ENCODE measurements at places on chromosomes 5 and 9.

DNA sequence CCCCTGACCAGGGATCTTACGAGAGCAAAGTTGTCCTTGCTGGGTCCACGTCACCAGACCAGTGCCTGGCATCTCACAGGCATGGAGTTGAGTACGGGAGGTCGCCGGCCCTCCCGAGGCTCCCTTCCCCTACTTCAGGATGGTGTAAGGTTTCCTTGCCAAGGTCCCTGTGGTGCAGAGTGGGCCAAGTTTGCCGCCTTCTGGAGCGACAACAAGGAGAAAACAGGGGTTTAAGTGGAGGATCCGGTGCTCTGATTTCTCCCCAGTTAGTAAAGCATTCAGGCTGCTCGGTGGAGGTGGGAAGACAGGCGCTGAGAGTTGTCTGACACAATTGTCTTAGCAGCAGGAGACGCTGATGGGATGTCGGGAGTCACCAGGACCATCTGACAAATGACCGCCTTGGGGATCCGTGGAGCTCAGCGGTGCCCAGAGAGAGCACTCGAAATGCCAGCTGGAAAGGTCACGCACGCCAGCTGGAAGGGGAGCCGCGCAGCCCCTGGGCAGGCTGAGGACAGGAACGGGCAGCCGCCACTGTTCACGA lies 37.3 kb downstream of the ADAMTS2 start:
- DNase-seq = no peak

DNA sequence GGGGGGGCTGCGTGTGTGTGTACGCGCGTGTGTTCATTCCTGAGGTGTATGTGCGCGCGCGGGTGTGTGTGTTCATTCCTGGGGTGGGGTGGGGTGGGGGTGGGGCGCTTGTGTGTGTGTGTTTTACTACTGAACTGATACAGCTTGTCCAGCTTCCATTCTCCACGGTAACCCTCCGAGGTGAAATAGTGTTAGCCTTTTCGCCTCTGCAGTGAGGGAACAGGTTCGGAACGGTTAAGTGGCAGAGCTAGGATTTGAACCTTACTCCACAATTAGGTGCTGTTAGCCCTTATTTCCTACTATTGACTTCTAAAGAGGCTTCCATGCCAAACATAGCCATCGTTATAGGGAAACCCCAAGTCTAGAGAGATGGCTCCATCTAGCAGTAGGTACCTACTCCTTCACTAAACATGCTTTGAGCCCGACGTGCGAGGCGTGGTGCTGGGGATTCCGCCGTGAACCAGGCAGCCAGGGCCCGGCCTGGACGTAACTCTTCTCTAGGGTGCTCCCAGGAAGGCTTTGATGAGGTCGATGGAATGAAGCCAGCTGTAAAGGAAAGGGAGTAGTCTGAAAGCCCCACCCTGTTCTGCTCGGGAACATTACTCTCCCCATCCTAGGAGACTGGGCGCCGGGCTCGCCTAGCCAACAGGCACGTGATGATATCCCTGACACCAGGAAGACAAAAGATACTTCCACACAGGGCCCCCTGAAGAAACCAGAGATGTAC lies 782 bp upstream of the SKP1 start:
- DNase-seq = peak; percentile 18

- no peak for DNase-seq
Measured at GRCh38 chr9:113634596-113635515, 171.3 kb downstream of the RGS3 start.

GRCh38 chr9:37293664-37294524 lies 128.6 kb upstream of the GRHPR start:
- DNase-seq = peak; percentile 74

DNA sequence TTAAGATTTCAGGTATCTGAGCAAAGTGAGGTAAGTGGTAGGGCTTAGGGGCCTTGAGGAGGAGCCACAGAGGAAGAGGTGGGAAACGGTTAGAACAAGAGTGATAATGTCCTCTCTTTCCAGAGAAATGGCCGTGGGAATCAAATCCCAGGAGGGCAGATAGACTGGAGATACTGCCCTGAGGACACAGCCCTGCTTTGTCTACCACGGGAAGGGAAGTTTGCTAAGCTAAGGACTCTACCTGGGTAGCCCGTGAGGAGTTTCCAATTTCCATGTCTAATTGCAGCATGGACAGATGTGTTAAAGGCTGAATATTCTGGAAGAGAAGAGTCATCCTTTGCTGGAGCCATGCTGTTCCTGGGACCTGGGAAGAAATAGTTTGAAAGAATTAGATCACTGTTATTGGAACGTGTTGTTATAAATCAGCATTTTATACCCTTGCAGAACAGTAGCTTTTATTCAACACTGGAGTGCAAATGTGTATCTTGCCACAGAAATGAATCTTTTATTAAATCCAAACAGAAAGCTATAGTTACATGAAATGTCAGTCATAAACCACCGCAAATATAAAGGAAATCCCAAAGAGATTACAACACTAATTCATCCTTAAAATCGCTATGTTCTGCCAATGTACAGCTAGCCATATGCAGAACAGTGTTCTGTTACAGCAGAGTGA lies 133.2 kb upstream of the LHFPL2 start:
- no peak for DNase-seq

DNA sequence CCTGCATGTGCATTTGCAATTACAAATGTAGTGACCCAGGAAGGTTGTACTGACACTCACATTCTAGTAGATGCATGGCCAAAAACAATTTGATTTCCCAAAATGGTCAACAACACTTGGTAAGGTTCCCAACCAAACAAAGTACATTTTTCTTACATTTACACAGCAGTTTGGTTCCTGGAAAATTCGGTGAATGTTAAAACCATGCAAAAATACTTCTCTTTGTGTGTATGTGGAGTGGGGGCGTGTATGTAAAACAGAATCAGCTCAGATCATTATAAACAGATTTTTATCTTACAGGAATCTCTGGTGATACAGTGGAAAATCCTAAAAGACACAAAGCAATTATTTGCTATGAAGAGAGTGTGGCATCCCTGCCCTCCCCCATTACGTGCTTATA lies 25.1 kb upstream of the MELK start:
- no peak for DNase-seq

GRCh38 chr5:73174100-73174815 lies 1.3 kb downstream of the TMEM174 start:
- no peak for DNase-seq

Measured in GM06990 (cell line).